IMR-90 (cell line): ENCODE measurements at places on chromosomes 6 and 20. TPM values are rescaled to one million over a fixed set of nuclear protein-coding genes. Genes with fewer than 3 reads are reported as not detected.

TGM3 gene
- total RNA-seq = not detected in 2 replicates

ANGPT4 gene
- not detected in 2 replicates for total RNA-seq

DIDO1 gene
- total RNA-seq = 28.1 and 38.3 TPM in 2 replicates

ENPP5 gene
- under 0.01 TPM in 1 of 2 replicates, not detected in the other for total RNA-seq

DNA sequence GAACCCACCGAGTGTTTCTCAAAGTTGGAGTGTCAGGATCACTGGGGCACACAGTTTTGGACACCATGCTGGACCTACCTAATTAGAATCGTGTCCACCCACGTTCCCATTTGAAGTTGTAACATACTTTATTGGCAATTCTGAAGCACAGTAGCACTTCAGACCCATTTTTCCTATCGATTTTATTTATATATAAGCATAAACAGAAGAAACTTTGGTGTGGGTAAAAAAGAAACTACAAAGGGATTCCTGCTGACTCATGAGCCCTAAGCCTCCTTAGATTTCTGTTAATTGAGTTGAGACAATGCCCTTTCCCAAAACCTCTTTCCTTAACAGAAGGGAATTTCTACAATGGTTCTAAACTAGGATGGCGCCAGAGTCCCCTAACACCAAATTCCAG, 398.0 kb downstream of the CDKAL1 start:
- no peak overlapping the region for H3K27ac ChIP-seq
- H3K27me3 ChIP-seq = no peaks in the 10 kb centered on the region
- peaks cover 7% of the 10 kb centered on the region for H3K4me1 ChIP-seq
- DNase-seq = no peak

UNC5CL gene
- not detected in 2 replicates for total RNA-seq

- H3K4me3 ChIP-seq = no peak overlapping the region
- H3K27ac ChIP-seq = no peak overlapping the region
- H3K27me3 ChIP-seq = no peaks in the 10 kb centered on the region
- DNase-seq = no peak
- no peaks in the 10 kb centered on the region for H3K36me3 ChIP-seq
Observed at GRCh38 chr6:117110146-117110545, 155.2 kb upstream of the VGLL2 start.

- H3K36me3 ChIP-seq = no peaks in the 10 kb centered on the region
- DNase-seq = no peak
- no peak overlapping the region for H3K4me3 ChIP-seq
- H3K4me1 ChIP-seq = no peaks in the 10 kb centered on the region
- peaks cover 11% of the 10 kb centered on the region for H3K27me3 ChIP-seq
- no peak overlapping the region for H3K27ac ChIP-seq
Observed at GRCh38 chr6:163661272-163661671, 246.8 kb downstream of the QKI start.

GRCh38 chr6:112482373-112482772, 135.2 kb downstream of the RFPL4B start:
- no peaks in the 10 kb centered on the region for H3K36me3 ChIP-seq
- H3K27me3 ChIP-seq = no peaks in the 10 kb centered on the region
- H3K4me1 ChIP-seq = no peaks in the 10 kb centered on the region; the same call in 1 of the 2 replicates
- no peak overlapping the region for H3K27ac ChIP-seq
- no peak for DNase-seq

DNA sequence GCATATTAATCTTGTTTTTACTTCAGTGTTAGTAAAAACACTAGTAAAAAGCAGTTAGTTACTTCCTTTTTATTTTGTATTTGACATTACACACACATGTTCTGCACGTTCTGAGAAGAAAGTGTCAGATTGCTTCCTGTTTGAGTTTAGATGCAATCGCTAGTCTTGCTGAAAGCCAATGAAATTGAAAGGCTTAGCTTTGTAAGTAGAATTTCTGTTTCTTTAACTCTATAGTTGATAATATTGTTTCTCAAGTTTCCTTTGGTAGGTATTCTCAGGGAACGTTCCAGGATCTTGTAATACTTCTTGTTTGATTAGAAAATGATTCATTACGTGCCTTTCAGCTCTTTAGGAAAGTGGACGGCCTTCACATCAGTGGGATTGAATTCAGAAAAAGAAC, 55.0 kb downstream of the CDKAL1 start:
- H3K27ac ChIP-seq = no peak overlapping the region
- H3K4me1 ChIP-seq = no peaks in the 10 kb centered on the region
- H3K36me3 ChIP-seq = no peaks in the 10 kb centered on the region
- DNase-seq = no peak

DNA sequence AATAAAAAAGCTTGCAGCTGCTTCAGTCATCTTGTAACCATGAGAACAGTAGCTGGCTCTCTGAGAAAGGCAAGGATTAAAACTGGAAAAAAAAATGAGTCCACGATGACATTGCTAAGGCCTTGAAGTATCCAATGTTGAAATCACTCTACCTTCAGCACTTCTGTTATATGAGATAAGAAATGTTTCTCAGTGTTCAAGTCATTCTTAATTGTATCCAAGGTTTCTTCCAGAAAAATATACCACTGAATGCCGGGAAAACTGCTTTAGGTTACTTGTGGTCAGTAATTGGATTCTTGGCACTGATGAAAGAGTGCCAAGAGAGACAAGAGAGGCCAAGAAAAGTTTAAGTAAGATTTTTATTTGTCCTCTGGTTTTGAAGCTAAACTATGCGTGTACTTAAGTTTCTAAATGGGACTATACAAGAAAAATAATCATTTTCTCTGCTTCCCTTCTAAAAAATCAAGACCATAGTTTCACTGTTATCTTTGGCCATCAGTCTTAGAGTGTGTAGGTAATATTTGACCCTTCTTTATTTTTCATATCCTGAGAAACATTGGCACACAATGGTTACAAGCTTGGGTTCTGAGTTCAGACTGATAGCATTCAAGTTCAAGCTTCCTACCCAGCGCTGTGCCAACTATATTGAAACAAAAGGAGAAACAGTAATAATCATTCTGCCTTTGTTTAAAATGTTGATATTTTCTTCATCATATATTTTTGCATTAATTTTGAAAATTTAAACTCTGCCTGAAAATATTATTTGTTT, 84.6 kb downstream of the TRDN start:
- no peaks in the 10 kb centered on the region for H3K27me3 ChIP-seq
- H3K27ac ChIP-seq = no peak overlapping the region
- no peaks in the 10 kb centered on the region for H3K36me3 ChIP-seq
- H3K4me3 ChIP-seq = no peak overlapping the region
- no peaks in the 10 kb centered on the region for H3K4me1 ChIP-seq

DNA sequence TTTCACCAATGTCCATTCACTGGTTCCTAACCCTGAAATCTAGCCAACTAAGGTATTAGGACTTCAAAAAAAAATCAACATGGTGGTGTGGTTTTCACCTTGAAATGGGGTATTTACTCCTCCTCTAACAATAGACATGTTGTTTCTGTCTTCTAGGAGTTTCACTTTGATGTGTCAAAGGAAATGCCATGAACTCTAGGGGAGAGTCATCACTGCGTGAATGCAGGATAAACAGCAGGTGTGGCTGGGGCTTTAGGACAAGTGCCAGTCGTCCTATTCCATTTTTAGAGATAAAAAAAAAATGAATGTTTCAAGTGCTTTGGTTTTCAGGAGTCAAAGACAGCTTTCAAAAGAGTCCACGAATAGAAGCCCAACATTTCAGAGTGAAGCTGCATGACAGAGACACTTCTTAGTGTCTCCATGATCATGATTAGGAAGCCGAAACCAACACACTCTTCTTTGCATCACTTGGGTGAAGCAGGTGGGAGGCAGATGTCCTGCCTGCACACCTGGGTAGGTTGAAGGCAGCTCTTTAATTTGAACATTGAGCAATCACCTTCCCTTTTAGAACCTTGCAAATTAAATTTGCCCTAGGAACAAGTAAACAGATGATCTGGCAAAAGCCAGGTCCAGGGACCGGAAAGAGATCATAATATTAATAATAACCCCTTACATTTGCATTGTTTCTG, 328.5 kb upstream of the PRDM1 start:
- H3K27me3 ChIP-seq = no peaks in the 10 kb centered on the region
- H3K4me3 ChIP-seq = no peak overlapping the region
- H3K27ac ChIP-seq = no peak overlapping the region
- no peaks in the 10 kb centered on the region for H3K36me3 ChIP-seq
- peaks cover 13% of the 10 kb centered on the region for H3K4me1 ChIP-seq

- no peak overlapping the region for H3K27ac ChIP-seq
- no peak for DNase-seq
- no peaks in the 10 kb centered on the region for H3K36me3 ChIP-seq
Observed at GRCh38 chr6:26232306-26232939, 132.6 kb upstream of the BTN3A2 start.
